ENCODE measurements at places on chromosomes 4 and X. TPM values are rescaled to one million over a fixed set of nuclear protein-coding genes. Genes with fewer than 3 reads are reported as not detected.

Gene RPL39
- total RNA-seq, result 2,665 TPM

Gene AADAT
- total RNA-seq, result 7.7 TPM

Gene CLTRN
- total RNA-seq, result not detected

Gene TMEM255A
- not detected for total RNA-seq

Gene EMCN
- total RNA-seq, result not detected

Gene IL2
- total RNA-seq, result not detected

Gene FRAS1
- 0.19 TPM for total RNA-seq

Gene FRMD7
- not detected for total RNA-seq

Gene SLC10A6
- not detected for total RNA-seq

Gene TRAM1L1
- 5.3 TPM for total RNA-seq

Gene GAGE2A
- not detected for total RNA-seq

Gene XPNPEP2
- not detected for total RNA-seq

Gene UGT2B17
- total RNA-seq, result not detected

Gene NAP1L2
- total RNA-seq, result 0.06 TPM

GRCh38 chrX:70301716-70302115 is 11.8 kb downstream of the KIF4A start:
- no peak for DNase-seq

- DNase-seq, result no peak
Observed at GRCh38 chr4:2745516-2745915, 10.6 kb downstream of the TNIP2 start.

- DNase-seq, result peak; percentile 51
Observed at GRCh38 chr4:76488888-76489685, 54.1 kb downstream of the SHROOM3 start.

GRCh38 chr4:182874304-182874751 is 42.9 kb downstream of the DCTD start:
- no peak for DNase-seq

GRCh38 chr4:185396724-185397385 is at the start of gene ANKRD37:
Gene ANKRD37, plus strand, starts transcription at chr4:185396841. Its CDS starts 83 bp downstream, at chr4:185396924.
- DNase-seq, result no peak

GRCh38 chrX:43939187-43939926 is 33.8 kb downstream of the NDP start:
- no peak for DNase-seq

GRCh38 chrX:31227250-31227649 is 155.4 kb upstream of the FTHL17 start:
- no peak for DNase-seq

GRCh38 chr4:6794189-6794588 is 11.7 kb downstream of the KIAA0232 start:
- no peak for DNase-seq

DNA sequence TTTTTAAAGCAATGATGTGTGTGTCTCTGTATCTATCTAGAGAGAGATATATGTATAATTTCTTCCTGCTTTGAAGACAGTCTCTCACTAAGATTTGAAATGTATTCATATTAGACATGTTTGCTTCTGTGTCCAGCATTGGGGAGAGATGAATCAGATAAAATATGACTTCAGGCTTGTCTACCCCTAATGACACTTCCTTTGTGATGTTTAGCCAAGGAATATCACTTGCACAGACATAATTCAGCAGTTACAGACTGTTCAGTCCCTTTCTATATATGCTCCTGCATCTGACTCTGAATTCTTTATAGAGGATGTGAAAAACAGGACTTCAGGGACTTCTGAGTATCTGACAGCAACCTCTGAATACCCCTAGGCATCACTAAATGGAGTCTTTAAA is 158.4 kb downstream of the DCLK2 start:
- no peak for DNase-seq

GRCh38 chrX:105109936-105110335 is 110.6 kb downstream of the TEX13A start:
- DNase-seq, result no peak

- no peak for DNase-seq
Observed at GRCh38 chr4:168724243-168724642, 227.4 kb downstream of the PALLD start.

DNA sequence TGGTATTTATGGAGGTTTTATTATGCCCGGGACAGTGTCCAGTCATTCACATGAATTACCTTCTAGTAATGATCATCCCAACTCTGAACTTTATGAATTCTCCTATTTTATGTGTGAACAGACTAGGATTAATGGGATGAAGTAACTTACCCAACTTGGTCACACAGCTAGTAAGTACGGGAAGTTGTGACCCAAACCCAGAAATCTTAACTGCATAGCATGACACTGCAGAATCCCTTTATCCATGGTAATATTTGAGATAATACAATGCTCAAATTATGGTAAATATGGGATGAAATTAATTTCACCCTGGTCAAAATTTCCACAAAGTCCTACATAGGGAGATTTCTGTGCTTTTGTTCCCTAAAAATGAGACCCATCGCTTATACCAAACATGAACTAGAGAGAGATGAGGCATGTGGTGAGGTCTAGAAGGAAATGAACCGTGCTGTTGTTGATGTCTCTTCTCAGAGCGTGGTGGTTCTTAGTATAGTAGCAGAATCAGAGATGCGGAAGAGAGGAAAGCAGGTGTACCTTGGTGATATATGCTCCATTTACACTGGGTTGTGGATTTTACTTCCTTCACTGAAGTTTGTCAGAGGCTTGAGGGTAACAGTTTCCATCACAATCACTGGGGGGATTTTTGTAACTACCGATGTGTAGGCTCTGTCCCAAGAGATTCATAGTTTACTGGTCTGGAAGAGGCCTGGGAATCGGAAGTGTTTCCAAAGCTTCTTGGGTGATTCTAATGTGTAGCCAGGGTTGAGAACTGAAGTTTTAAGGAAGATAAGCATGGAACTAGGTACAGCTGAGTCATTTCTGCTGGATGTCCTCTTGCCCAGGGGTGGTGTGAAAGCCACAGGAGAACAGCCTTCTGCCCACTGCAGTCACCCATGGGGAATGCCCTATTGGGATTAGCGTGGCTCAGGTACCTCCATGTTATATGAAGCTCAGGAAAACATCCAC is 30.2 kb upstream of the FAM9C start:
- DNase-seq, result no peak

GRCh38 chr4:5821665-5822358 is 71.1 kb downstream of the CRMP1 start:
- no peak for DNase-seq

DNA sequence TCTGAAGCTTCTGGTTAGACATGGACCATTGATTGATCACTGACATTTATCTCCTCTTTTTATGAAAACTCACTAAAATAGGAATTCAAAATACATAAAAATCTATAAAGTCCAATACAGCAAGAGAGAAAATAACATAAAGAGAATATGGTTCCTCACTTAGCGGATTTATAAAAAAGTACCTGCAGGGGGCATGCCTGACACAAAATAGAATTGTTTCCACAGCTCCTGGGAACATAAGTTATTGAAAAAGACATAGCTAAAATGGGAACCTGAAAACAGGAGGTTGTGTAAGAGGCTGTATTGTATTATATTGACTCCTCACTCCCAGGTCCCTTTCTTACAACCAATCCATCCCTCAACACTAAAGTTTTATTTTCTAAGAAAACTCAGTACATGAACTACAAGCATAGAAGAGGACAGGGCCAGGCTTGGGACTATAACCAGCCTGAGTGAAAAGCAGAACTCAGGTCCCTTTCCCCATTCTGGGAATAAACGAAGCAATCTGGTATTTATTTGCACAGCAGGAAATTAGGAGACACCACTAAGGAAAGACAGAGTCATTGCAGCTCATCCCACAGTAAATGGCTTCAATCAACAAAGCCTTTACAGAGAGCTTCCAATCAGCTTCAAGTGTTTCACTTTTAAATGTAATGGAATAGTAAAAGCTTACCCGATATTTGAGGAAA is 121.1 kb upstream of the NDST4 start:
- DNase-seq, result no peak

GRCh38 chrX:41875142-41875541 is 48.2 kb downstream of the CASK start:
- DNase-seq, result no peak

- no peak for DNase-seq
Observed at GRCh38 chrX:78517124-78517523, 142.0 kb downstream of the RTL3 start.

DNA sequence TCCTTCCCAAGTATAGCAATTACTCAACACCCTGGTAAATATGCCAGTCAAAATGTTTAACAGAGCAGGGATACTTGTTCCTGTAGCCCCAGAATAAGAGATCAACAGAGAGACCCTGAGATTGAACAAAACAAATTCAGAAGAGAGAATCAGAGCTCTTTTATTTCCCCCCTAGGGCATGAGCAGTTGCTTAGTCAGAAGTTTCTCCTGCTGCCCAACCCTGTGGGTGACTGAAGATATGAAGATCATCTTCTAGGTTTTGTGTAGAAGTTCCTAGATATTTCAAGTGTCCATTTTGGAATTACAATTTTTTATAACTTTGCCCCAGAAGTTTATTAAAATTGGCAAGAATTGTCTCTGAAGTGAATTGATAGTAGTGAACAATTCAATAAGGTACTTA is 59.1 kb upstream of the RXFP1 start:
- DNase-seq, result no peak

DNA sequence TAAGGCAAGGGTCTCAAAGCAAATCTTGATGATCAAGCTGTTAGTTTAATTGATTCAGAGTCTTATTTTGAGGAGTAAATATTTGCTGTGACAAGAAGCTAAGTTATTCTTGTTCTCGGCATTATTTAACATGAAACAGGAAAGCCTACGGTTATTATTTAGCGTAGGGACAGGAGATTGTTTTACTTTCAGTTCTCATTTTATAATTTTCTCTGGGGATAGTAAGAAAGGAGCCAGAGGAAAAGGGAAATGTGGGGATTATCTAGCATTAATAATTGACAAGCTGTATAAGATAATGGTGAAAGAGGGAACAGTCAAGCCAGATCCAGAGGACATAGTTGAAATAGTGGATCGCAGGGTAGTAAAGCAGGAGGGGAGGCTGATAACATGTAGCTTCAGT is 39.7 kb upstream of the PARM1 start:
- DNase-seq, result no peak
